ENCODE measurements at places on chromosomes 3 and 15.

DNA sequence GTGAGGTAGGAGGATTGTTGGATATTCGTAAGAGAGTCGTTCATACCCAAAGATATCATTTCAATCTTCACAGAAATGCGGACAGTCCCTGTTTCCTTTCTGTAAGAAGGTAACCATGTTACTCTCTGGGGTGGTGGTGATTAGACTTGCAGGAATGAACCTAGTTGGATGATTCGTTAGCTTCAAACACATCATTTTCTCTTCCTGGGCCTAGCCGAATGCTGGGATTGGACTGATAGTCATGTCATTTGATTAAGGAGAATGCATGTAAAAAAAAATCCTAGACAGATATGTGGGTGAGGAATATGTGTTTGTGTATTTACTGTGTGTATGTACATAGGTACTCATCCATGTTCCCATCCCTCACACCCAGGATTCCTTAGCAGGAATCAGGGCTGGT lies 12.4 kb downstream of the SLCO3A1 start:
- DNase-seq: no peak

DNA sequence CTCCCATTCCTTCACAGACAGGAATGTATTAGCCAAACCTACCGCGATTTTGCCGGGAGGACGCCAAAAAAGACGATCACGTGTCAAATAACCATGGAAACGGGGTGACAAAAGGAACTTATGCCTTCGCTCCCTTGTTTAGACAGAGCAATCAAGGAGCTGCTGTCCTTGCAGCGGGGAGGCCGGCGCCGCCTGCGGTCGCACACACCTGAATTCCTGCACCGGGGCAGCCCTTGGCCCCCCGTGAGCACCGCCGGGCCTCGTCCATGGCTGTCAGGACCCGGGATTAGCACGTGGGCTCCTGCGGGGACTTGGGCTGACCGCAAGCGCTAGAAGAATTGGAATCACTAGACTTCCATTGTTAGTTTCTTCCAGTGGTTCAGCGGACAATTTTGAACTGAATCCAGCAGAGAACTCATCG lies 193.1 kb downstream of the SHQ1 start:
- DNase-seq: no peak

DNA sequence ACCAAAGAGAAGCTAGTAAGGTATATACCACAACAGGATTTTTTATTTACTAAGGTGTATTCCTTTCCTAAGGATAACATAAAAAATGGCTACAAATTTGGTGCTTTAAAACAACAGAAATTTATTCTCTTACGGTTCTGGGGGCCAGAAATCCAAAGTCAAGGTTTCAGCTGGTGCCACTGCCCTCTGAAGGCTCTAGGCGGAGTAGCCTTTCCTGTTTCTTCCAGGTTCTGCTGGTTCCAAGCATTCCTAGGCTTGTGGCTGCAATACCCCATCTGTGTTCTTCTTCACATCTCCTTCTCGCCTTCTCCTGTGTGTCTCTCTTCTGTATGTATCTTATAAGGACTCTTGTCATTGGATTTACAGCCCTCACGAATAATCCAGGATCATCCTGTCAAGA lies 549.9 kb downstream of the GRM7 start:
- no peak for DNase-seq

DNA sequence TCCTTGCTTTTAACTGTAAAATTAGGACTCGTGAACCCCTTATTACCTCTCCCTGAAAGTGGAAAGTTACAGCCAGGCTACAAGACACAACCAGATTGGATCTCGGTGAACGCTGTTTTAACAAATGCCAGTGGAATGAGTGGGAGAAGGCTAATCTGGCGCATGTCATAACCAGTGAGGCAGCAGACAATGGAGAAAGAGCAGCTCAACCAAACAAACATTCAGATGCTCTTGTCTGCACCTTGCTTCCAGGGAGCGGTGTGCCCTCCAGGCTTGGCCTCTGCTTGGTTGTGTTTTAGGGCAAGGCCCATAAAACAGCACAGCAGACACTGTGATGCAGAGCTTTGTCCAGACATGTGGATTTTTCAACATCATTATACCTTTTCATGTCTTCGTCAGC lies 45.9 kb upstream of the ATP1B3 start:
- no peak for DNase-seq

DNA sequence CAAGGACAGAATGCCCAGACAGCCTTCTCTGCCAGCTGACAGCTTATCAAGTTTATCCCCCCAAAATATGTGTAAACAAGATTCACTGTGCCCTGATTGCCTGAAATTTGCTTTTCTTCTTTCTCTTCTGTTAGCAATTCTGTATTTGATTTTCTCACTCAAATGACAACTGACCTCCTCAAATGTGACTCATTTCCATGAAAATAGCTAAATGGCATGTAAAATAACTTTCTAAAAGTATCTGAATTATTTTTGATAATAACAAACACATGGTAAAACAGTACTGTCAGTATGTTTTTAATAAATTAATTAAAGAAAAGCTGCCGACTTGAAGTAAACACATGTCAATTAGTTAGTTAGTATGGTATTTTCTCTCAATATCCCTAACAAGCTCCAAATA lies 202.3 kb upstream of the STAC start:
- DNase-seq: no peak

DNA sequence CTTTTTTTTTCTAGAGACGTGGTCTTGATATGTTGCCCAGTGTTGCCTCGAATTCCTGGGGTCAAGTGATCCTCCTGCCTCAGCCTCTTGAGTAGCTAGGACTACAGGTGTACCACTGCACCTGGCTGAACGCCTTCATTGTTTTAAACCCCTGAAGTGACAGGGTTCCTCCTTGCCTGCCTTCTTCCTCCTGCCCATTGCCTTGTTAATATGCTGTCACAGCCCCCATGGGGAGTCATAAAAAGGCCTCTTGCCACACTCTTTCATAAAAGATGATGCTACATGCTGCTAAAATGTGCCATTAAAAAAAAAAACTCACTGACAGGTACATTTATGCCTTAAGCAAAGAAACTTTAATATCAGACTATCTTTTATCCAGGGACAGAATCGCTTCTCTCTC lies 116.8 kb upstream of the SKOR1 start:
- DNase-seq: no peak

GRCh38 chr3:123414973-123415775 lies 33.7 kb downstream of the ADCY5 start:
- DNase-seq: no peak

DNA sequence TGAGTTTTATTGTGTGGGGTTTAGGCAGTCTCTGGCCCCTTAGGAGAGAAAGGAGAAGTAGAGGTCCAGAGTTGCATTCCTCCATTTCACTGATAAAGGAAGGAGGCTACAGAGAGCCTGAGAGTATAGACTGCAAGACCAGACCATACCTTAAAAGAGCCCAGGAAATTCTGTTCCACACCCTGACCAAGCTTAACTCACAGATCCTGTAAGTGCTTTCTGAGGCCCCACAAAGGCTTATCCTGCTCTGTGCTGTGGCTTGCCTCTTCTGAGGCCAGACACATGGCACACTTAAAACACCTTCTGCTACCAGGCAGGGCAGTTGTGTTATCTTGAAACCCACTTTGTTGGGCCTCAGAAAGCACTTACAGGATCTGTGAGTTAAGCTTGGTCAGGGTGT lies 39.2 kb upstream of the LEKR1 start:
- DNase-seq: no peak

GRCh38 chr3:8954938-8955763 lies 8.1 kb downstream of the RAD18 start:
- DNase-seq: no peak

DNA sequence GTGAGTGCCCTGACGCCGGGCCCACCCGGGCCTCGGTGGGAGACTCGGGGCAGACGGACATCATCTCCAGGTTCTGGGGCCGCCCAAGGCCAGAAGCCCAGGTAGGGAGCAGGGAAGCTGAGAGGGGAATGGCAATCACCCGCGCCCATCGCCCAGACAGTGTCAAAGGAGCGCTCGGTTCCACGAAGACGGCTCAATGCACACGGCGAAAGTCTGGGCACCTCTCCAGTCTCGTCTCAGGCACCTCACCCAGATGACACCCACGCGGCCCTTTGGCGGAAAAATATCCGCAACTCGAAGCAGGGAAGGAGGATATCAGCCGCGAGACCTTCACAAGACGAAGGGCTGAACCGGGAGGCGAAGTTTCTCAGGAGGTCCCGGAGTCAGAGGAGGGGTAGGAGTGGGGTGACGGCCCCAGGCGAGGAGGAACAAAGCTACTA lies 916 bp downstream of the IL17RD start:
- peak; percentile 8 for DNase-seq

DNA sequence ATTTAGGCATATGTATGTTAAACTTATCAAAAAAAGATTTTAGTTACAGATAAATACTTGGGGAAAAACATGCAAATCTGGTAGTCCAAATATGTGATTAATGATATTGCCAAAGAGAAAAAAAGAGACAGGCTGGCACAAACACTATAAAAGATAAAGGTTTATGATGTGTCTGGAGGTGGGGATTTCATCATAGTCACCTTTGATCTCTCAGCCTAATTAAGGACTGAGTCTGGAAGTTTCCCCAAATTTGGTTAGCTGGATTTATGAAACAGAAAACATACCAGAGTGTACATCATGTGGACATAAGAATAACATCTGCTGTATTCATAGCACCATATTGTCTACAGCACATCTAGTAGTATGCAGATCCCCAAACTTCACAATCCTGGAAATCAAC lies 157.0 kb downstream of the FGF12 start:
- no peak for DNase-seq

All from substantia nigra (tissue), 51 donors.